ENCODE measurements at places on chromosomes 12 and 14.

DNA sequence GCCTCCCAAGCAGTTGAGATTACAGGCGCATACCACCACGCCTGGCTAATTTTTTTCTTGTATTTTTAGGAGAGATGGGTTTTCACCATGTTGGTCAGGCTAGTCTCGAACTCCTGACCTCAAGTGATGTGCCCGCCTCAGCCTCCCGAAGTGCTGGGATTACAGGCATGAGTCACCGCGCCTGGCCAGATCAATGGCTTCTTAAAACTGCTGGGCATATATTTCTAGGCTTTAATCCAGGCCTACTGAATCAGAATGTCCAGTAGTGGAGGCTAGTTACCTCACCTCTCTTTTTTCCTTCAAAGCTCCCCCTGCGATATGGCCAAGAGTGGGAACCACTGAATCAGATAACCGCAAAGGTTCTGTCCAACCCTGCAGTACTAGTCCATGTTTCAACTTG lies 17.1 kb downstream of the POU6F1 start:
- no peak for DNase-seq

GRCh38 chr12:9707864-9708808 lies 24.8 kb downstream of the CLECL1 start:
- peak; percentile 45 for DNase-seq

DNA sequence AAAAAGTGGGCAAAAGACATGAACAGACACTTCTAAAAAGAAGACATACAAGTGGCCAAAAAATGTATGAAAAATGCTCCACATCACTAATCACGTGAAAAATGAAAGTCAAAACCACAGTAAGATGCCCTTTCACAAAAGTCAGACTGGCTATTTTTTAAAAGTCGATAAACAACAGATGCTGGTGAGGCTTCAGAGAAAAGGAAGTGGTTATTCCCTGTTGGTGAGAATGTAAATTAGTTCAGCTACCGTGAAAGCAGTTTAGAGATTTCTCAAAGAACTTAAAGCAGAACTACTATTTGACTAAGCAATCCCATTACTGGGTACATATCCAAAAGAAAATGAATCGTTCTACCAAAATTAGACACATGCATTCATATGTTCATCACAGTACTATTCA lies 237.0 kb downstream of the KIF21A start:
- DNase-seq: no peak

DNA sequence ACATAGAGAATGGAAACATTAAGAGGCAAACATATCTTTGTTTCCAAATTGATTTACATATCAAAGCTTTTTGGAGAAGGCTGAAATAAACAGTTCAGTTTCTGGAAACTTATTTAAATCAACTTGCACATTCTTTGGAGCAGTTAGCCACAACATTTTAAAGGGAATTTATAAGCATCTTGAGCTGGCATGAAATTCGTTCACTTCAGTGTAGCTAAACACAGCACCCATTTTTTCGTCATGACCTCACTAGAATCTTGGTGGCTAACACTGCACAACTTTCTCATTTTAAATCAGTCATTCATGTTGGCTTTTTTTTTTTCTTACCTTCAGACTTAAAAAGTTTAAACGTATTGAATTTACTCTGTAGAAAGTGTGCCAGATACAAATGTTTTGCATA lies 1139.9 kb upstream of the FLRT2 start:
- DNase-seq: no peak

DNA sequence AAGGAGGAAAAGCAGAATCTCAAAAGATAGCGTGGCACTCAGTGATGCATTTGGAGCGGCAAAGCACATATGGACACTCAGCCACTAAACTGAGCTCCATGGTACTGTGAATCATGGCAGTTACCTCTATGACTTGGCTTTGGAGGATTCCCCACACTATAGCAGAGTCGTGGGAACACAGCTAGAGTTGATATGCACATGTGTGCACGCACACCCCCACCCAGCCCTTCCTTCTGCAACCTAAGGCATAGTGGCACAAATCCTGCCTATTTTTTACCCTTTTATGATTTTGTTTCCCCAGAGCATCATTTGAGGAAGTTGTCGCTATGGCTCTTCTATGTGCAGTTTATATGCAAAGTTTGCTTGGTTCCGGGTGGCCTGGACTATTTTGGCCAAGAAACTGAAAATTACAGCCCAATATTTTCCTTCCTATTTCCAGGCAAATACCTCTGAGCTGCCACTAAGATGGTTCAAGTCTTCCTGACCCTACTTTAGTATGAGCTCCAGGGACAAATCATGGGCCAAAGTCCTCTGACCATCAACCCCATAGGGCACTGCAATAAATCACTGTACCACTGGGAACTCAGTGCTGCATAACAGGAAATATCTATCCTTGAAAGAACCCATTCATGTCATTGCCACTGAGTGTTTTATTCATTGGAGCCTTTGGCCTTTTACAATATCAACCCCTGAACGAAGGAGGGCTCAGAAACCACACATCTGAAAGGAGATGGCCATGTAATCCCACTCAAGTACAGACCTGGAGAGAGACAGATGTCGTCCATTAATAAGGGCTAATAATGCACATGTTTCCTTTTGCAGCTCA lies 177.5 kb downstream of the EGLN3 start:
- no peak for DNase-seq

- DNase-seq: no peak
Observed at GRCh38 chr12:122788387-122788786, 14.0 kb downstream of the CCDC62 start.

Measured in retina (tissue), 1 donor.